Lung microvascular endothelial cell (primary cell): ENCODE measurements at places on chromosomes 12 and 14. TPM values are rescaled to one million over a fixed set of nuclear protein-coding genes. Genes with fewer than 3 reads are reported as not detected.

The SSTR1 gene
- total RNA-seq = under 0.01 TPM in 2 replicates

The ITFG2 gene
- total RNA-seq = 7.6 and 12.1 TPM in 2 replicates

The KCNC2 gene
- not detected in 2 replicates for total RNA-seq

The KRT3 gene
- not detected in 2 replicates for total RNA-seq

The OAS2 gene
- 0.60 and 3.3 TPM in 2 replicates for total RNA-seq

The C14orf119 gene
- 41.2 and 45.0 TPM in 2 replicates for total RNA-seq

The GLIPR1L1 gene
- not detected in 2 replicates for total RNA-seq

The GLT8D2 gene
- total RNA-seq = 3.5 and 6.0 TPM in 2 replicates

DNA sequence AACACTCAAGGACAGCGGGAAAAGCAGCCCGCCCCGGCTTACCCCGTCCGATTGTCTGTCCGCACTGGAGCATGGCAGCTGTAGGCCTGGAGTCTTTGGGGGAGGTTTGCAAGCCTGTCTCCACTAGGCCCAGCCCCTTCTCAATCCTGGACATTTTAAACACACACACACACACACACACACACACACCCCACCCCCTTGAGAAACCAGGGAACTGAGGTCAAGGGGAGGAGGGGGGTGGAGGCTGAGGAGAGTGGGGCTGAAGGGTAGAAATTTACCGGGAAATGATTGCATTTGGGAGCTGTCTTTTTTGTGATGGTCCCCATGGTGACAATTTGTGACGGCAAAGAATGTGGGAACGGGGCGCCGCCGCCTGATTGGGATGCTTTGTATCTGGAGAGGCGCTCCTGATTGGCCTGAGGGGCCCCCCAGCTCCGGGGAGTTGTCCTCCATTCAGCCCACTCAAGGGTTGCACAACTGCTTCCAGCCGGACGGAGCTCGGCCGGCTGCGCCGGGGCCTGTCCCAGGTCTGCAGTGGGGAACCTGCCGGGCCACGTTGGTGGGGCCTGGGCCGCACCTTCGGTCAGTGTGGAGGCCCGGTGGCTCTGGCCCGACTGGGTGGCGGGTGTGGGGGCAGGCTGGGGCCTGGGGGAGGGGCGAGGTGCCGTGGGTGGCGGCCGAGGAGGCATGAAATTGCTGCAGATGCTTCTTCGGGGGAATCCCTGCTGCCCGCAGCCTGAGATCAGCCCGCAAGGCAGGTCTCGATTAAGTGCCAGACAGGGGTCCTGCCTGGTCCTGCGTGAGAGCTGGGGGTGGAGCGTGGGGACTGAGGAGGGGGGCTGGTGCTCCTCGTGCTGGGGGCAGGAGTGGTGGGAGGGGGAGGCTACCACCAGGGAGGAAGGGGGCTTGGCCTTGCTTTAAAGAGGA is at the start of gene FAM181A:
Gene FAM181A, plus strand, starts transcription at position 472 of the 927 bp plus-strand sequence. CDS start 942 bp downstream, outside the sequence.
- no peak for DNase-seq

GRCh38 chr14:70873627-70874026 is 33.6 kb upstream of the PCNX1 start:
- peak; percentile 5 for DNase-seq

GRCh38 chr14:79278798-79279644 is 932.3 kb downstream of the DIO2 start:
- DNase-seq = peak; percentile 74

DNA sequence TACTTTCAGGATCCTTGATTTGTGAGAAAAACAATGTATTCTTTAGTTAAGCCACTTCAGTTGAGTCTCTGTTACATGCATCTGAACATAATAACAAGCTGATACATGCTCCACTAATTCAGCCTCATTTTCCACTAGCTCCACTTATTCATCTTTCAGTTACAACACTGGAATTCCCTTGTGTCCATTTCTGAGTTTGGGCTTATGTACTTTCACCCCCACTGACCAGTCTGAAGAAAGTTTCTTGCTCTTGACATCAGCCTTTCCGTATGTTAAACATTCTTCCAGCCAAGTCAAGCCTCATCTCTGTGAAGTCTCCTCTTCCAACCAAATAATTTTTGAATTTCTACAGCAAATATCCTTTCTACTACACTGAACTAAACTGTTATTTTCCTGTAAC is 592.5 kb upstream of the NOVA1 start:
- no peak for DNase-seq

- peak; percentile 35 for DNase-seq
These were observed 1929.9 kb upstream of the SEL1L start for GRCh38 chr14:83463500-83464098.

GRCh38 chr14:66000766-66001165 is 485.4 kb upstream of the CCDC196 start:
- DNase-seq = no peak

- DNase-seq = peak; percentile 19
These were observed at the start of gene C12orf42 for GRCh38 chr12:103495469-103496456. C12orf42 (minus strand) TSS chr12:103495968; CDS start chr12:103478426, 17,542 bp downstream.

GRCh38 chr14:101735453-101735852 is 26.1 kb upstream of the PPP2R5C start:
- no peak for DNase-seq

DNA sequence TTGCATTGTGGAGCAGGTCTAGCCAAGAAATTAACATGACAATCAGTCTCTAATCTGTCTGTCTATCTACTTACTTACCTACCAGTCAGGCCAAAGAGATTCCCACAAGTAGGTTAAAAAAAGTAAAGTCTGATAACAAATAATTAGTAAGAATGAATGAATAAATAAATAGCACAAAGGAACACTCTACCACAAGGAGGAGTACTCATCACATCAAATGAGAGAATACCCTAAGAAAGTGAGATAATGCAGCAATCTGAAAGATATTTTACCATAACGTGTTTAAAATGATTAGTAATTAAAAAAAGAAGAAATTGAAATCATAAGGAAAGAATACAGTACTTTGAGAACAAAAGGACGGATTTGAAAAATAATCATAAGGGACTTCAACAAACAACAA is 187.2 kb downstream of the SYNE2 start:
- peak; percentile 30 for DNase-seq

DNA sequence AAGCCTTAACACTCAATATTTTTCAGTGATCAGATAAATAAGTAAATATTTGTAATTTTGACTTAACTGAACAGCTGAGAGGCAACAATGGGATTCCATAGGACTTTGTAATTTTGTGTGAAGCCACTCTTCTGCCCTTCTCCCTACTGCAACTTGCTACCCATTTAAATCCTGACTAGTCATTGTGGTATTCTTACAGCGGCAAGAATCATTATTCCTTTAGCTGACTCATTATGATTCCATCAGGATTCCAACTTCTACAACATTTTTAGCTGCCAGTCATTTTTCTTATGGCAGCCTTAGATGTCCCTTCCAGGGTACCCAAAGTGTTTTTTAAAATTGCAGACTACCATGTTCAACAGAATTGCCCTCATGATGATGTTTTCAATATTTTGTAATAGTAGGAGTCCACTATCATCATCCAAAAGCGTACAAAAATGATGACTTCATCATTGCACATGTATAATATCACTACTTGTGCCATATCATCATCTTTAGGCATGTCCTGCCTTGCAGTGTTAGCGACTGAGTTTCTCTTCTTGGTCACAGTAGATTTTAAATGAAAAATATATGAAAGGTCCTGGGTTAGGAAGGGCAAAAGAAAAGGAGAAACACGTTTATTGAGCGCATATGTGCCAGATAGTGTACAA is 5.1 kb upstream of the MAGOHB start:
- DNase-seq = no peak

DNA sequence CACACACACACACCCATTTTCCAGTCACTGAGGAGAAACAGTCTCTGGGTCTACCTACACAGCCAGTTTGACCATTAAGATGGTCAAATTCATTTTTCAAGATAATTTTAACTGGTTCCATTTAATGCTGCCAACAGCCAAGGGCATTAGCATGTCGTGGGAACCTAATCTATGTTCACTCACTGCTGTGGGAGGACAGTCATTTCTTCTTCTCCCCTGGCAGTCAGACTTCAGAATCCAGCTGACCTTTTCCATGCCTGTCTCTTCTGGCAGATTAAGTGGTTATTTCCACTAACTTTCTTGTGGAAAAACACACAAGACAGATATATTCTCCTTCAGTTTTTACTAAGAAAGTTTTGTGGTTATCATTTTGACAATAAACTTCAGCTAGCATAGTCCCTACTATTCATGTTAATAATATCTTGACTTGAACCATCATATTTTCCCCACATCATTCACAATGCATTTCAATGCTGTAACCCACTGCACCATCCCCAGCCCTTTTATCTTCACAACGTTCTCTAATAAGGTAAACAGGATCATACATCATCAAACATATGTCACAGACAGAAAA is 82.2 kb downstream of the DAD1 start:
- no peak for DNase-seq

DNA sequence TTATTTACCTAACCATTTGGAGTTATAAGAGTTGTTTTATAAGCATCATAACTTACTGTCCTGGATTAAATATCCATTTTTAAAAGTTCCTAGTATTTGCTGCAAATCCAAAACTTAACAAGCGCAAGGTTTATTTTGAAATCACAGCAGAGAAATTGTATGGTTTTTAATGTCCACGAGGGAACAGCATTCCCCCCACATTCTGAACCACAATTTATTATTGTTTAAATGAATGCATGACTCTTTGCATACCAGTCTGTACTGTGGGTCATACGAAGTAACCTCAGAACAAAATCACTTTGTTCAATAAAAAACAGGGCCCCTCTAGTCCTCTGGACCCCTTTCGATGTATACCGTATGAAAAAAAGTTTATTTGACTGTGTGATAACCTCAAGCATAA is 75.9 kb downstream of the DACT1 start:
- no peak for DNase-seq

GRCh38 chr12:124398578-124399227 is 103.8 kb downstream of the RFLNA start:
- DNase-seq = no peak

GRCh38 chr14:103735439-103735814 is 19.8 kb downstream of the ZFYVE21 start:
- DNase-seq = peak; percentile 29

GRCh38 chr12:127822809-127823411 is 444.1 kb upstream of the TMEM132C start:
- DNase-seq = no peak

DNA sequence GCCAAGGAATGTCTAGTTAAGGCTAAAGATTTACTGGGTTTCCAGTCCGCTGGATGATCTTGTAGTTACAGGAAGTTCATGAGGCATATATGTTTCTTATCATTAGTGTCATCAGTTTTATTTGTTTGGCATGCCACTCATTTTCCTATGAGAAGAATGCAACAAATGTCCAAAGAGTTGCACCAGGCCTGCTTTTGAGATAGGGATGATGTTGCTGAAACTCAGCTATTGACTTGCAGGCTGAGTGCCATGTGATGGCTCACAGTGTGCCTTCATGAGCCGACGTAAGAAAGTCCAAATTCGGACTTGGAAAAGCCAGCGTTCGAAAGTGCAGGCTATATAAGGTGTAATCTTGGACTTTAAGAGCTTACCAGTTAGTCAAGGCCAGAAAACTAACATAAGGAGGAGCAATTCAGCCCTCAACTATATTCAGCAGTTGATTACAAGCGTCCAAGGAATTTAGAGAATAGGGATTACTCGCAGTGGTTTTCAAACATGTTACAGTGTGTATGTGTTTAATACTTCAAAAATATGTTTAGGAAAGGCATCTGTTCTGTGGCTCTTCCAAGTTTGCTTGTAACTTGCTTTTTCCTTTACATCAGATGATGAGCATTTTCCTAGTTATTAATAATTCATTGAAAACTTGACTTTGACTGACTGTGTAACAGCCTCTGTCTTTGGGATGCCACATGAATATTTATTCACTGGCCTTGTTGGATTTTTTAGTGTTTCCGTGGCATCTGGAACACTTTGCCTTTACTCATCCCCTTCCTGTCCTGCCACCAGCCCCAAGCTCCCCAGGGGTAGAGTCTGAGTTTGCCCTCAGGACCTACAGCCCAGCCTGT is 101.3 kb downstream of the LGMN start:
- DNase-seq = peak; percentile 63

DNA sequence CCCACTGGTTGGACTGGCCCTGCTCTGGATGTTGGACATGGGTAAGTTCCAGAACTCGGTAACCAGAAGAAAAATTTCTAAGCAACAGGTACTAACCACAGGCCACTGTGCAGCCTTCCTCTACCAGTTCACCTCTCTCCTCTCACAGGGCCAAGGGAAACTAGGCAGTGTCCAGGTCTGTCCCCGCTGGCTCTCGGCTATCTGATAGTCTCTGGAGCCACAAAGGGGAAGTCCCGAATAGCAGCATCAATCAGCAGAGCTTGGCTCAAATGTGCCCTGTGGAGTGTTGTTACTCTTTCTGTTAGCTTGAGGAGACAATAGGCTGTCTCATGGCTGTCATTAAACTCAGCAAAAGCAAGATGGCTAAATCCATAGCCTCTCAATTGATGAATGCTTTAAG is 73.2 kb downstream of the TSPAN11 start:
- no peak for DNase-seq

GRCh38 chr14:56524971-56525677 is 54.5 kb upstream of the TMEM260 start:
- DNase-seq = no peak

GRCh38 chr14:74551001-74551400 is 57.4 kb downstream of the ISCA2 start:
- no peak for DNase-seq

DNA sequence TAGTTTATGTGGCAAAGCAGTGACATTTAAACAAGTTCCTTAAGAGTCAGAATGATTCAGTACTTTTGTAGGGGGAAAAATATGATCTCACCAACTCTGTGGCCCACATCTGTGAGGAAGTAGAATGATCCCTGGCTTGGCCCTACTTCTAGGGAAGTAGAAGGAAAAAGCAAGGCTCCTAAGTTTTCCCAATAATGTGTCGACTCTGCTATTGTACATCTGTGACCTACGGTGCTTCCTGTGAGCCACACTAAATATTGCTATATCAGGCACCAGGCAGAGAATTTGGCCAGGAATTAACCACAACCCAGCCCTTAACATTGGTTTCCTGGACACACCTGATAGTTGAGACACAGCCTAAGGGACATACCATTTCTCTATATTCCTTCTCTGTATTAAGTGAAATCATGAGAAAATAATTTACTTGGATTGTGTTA is 9.3 kb upstream of the NID2 start:
- DNase-seq = peak; percentile 4

DNA sequence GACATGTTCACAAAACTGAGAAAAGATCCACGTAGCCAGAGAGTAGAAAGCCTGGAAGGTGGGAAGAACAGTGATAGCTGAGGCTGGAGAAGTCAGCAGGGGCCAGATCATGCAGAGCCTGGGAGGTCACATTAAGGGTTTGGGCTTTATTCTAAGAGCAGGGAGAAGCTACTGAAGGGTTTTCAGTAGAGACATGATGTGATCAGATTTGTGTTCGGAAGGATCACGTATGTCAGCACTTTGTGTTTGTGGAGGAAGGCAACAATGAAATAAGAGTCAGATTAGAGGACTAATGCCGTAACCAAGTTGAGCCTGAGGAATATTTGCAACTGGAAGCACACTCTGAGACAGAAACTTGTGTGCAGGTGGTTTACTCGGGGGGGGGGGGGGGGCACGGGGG is 4.2 kb upstream of the PCK2 start:
- no peak for DNase-seq

- DNase-seq = no peak
These were observed 209.5 kb upstream of the STXBP6 start for GRCh38 chr14:25259470-25259869.
